ENCODE measurements at places on chromosomes 3 and 15.

- DNase-seq, result no peak
These were observed 1.2 kb upstream of the ATRIP start for GRCh38 chr3:48445277-48445882.

GRCh38 chr15:94411285-94411684, 179.9 kb downstream of the MCTP2 start:
- peak; percentile 21 for DNase-seq

DNA sequence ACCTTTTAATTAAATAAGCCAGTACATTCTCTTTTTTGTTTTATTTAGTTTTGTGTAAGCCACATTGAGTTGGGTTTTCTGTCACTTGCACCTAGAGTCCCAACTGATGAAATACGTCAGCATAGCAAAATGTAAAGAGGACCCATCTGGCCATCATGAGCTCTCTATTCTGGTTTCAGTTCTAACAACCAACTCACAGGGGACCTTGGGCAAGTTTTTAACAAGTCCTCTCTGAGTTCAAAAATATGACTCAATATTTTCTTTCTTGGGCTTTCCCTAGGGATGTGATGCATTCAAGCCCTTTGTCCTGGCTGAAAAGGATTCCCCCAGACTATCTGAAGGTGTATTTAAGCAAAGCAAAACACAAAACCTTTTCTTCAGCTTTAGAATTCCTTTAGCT, 32.9 kb downstream of the PLCH1 start:
- DNase-seq, result no peak

GRCh38 chr3:72163809-72164634, 379.1 kb upstream of the PROK2 start:
- DNase-seq, result no peak

DNA sequence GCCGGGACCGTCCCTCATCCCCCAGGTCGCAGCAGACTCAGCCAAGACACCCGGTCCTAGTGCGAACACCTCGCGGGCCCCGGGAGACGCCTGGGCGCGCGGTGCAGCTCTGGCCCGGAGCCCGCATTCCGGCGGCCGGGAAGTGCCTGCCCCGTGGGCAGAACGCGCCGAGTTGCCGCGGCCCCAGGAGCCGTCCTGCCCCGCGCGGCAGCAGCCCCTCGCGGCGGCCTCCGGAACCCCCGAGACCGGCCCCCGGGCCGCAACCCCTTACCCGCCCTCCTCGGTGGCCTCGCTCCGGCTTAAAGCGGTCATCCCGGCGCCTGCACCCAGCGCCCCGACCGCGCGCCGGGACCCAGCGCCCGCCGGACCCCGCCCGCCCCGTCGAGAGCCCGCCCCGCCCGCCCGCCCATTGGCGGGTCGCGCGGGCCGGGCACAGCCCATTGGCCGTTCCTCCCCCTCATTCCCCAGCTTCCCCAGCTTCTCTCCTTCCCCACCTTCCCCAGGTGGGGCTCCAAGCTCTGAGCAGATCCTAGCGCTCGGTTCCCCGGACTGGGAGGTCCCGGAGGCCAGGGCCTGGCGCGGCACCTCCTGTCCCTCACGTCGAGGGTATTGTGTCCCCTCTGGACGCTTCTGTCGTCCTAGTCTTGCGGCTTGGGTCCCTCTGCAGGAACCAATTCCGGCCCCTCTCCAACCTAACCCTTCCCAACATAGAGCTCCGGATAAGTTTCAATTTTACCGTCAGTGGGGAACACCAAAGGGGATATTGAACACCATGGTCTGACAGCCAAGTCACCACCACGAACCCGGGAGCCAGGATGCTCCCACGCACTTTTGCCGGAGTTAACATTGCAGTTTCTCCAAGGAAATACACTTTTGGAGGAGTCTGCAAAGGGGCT, at the start of gene GRAMD2A:
GRAMD2A (minus strand) TSS at position 328 of the 896 bp plus-strand sequence.
- no peak for DNase-seq
